ENCODE measurements at places on chromosomes 16 and 17.

GRCh38 chr16:88469615-88470395, 16.7 kb downstream of the ZFPM1 start:
- DNase-seq = no peak

DNA sequence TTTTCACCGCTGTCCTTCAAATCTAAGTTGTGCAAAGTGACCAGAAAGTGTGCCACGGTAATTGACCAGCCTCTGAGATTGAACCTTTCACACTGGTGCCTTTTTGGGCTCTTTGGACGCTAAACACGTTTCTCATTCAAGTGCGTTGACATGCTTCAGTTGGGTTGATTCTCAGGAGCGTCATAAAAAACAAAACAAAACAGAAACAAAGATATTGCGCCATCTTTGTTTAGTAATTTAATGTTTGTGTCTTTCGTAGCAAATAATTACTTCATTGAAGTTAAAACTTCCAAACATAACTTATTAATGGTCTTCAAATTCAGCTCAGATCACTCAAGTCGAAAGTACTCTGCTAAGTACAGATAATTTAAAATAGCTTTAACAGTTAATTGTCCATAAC, 80.2 kb downstream of the OR1D5 start:
- DNase-seq = no peak

GRCh38 chr17:57113011-57113410, 28.0 kb downstream of the AKAP1 start:
- no peak for DNase-seq

DNA sequence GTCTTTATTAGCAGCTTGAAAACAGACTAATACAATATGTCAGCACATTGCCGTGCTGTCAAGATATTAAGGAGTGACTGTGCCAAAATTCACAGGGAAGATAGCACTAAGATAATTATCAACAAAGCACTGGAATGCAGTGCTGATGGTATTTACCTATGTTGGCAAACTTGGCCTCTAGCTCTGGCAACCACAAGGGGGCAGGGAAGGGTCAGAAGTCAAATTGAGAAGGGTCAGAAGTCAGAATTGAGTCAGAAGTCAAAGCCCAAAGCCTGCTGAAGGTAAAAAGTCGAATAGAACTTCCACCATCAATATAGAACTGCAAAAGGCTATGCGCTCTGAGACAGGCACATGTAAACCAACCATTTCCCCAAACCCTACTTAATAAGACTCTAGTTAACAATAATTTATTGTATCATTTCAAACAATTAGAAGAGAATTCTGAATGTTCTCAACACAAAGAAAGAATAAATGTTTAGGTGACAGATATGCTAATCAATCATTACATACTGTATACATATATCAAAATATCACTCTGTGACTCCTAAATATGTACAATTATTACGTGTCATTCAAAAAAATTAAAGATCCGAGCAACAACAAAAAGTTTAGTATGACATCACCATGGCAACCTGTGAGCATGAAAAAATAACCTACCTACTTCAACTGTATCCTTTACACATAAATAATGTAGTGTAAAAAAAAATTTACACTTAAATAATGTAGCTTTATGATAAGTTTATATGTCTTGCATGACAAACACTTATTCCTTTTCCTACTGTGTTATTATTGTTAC, 916.1 kb downstream of the KCNJ2 start:
- no peak for DNase-seq

DNA sequence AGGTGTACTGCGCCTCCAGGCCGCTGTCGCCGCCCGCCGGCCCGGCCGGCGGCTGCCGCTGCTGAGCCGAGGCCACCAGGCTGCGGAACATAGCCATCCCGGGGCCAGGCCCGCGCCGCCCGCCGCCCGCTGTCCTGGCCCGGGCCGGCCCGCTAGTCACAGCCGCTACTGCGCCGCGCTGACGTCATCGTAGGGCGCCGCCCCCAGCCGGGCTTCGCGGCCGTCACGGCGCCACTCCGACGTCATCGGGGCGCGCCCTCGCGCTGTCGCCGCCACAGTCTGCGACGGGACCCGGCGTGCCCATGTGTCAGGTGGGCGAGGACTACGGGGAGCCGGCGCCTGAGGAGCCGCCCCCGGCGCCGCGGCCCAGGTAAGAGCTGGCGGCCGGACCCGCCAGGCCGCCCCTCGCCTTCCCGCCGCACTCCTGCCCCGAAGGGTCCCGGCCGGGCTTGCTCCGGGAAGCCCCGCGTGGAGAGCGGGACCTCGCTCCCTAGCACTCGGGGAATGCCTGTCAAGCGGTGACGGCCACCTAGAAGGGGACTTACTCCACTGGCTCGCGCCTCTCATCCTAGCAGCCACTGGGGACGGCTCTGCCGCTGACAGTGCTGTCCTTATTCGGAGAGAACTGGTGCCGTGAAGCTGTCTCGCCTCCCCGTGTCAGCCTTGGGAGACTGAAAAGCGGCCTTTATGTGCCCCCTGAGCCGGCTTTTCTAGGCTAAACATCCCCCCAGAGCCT, at the start of the genes CTU2 and RNF166:
Gene CTU2, plus strand, starts transcription at position 275 of the 736 bp plus-strand sequence. Its CDS starts 28 bp downstream, at position 303.
Gene RNF166, minus strand, starts transcription at position 180 of the 736 bp plus-strand sequence. Its CDS starts 83 bp downstream, at position 97.
- DNase-seq = peak; percentile 65

DNA sequence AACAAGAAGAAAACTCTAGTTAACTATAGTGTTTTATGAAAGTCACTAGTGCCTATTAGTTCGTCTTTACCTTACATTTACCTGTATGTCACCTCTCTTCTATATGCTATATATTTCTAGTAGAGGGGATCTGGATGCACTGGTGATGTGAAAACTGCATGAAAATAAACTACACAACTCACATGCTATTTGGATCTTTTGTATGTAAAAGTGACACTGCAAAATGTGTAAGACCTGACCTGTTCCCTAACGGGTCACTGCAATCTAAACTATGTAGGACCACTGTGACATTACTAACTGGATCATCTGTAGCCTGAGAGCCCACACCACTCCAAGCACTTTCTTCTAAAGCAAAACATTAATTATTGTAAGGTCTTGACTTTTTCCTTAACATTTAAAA, 1.7 kb downstream of the BLMH start:
- DNase-seq = no peak

DNA sequence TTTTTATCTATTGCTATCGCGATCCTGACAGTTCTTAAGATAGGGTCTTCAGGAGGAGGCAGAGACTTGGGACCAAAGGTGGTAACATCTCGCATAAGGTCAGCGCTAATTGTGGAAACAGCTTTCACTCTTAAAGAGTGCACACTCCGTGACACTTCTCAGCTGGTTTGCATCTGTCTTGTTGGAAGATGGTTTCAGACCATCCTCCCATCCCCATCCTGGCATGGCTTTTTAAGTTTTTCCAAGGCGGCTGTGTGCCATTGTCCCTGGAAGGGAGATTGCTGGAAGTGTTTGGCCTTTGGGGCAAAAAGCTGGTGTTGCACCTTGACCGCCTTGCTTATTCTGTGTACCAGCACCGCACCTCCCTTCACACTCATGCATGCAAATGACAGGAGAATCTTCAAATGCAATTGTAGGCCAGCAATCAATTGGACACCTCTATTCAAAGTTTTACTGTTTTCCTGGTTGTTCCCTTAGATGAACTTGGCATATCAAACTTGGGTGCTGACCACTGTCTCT, 1.5 kb downstream of the SOCS7 start:
- no peak for DNase-seq

All from SHP77 treated with DMSO at 0.1 percent for 48 hours (cell line).